ENCODE measurements at places on chromosomes 4 and X. TPM values are rescaled to one million over a fixed set of nuclear protein-coding genes. Genes with fewer than 3 reads are reported as not detected.

Gene GYPB
- total RNA-seq = not detected

Gene PCSK1N
- total RNA-seq = 1.9 TPM

Gene DIPK2B
- 0.05 TPM for total RNA-seq

Gene CT45A5
- not detected for total RNA-seq

Gene REPS2
- total RNA-seq = 0.67 TPM

Measured in activated T-cell treated with anti-CD3 and anti-CD28 coated beads, Interleukin-2, amount 50 U/mL, for 72 hours (primary cell).